ENCODE measurements at places on chromosomes 7 and 10.

- no peak for DNase-seq
Measured at GRCh38 chr7:107856806-107857540, 34.0 kb upstream of the DLD start.

DNA sequence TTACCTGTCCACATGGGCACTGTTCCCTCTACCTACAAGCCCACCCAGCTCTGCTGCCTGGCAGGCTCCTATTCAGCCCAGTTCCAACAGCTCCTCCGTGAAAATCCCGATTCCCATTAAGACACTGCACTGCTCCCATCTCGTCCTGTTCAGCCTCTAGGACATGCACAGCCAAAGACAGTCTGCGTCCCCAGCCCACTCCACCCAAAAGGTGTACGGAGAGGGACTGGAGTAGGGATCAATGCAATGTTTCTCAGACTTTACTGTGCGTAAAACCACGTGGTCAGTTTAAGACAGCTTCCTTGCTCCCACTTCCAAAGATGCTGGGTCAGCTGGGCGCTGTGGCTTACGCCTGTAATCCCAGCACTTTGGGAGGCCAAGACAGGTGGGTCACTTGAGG is 19.9 kb downstream of the FGFR2 start:
- DNase-seq, result no peak

DNA sequence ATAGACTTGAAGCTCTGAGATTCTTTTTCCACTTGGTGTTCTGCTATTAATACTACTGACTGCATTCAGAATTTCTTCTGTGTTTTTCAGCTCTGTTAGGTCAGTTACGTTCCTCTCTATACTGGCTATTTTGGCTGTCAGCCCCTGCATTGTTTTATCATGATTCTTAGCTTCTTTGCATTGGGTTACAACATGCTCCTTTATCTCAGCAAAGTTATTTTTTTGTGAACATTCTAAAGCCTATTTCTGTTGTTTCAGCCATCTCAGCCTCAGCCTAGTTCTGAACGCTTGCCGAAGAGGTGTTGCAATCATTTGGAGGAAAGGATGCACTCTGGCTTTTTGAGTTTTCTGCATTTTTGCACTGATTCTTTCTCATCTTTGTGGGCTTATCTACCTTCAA is 201.5 kb upstream of the GNAI1 start:
- no peak for DNase-seq

DNA sequence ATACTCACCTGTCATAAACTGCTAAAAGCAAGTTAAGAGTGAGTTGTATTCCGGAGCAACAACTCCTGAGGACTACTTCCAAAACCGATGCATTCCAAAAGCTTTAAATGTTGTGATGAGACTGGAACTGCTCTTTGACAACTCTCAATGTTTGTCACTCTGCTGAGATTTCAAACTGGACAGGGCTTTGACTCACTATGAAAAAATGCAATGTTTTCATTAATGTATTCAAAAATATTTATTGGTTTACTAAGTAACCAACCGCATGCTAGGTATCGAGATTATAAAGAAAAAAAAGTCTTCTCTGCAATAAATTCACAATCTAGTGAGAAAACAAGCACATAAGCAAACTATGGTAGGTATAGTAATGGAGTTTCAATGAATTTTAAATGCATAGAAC is 107.9 kb upstream of the GNAI1 start:
- DNase-seq, result no peak

DNA sequence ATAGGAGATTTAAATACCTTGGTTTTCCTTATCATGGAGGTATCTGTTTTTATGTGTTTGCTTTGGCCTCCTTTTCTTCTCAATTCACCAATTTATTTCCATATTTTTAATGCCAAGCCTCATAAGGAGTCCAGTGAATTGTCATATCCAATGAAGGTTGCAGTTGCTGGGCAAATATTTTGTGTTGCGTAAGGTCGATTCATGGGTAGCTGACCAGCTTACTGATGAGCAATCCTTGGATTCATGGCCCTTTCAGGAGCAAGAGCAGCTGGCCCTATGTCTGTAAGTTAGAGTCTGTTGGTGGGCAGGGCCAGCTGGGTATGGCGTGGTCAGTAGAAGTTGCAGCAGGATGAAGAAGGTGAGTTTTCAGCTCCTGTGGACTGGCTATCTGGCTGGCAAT is 182.9 kb downstream of the PFKFB3 start:
- DNase-seq, result no peak

DNA sequence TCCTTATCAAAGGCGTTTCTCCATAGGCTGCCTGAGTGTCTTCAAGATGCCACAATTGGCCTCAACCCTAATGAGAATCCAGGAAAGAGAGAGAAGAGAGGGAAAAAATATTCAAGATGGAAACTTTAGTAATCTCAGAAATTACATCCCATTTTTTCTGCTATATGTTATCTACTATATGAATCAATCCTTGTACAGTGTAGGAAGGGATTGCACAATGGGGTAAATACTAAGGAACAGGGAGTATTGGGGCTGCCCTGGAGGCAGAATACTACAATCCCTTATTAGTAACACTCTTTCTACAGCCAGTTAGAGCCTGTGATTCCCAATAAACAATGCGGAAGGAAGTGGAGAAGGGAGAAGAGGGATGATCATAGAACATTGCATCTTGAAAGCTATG is 27.9 kb downstream of the TFPI2 start:
- no peak for DNase-seq
